ENCODE measurements at places on chromosomes 4 and X.

- DNase-seq, result no peak
Observed at GRCh38 chr4:56840559-56840958, 19.1 kb upstream of the SPINK2 start.

DNA sequence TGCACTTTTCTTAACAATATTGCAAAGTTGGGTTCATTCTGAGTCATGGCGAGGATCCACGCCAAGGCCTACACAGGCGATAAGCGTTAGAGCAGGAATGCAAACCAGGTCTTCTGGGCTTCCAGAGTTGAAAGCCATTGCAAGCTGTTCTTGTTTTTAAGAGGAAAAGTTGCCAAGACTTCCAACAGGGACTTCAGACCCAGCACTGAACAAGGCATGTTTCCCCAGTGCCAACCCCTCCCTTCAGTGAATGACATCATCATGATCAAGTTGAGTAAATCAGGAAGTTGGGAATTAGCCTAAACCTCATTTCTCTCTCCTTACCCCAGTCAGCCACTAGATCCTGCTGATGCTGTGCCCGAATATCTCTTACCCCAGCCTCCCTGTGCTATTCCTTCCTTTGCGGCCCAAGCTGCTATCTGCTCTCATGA lies 355.1 kb downstream of the HS3ST1 start:
- DNase-seq, result peak; percentile 85

DNA sequence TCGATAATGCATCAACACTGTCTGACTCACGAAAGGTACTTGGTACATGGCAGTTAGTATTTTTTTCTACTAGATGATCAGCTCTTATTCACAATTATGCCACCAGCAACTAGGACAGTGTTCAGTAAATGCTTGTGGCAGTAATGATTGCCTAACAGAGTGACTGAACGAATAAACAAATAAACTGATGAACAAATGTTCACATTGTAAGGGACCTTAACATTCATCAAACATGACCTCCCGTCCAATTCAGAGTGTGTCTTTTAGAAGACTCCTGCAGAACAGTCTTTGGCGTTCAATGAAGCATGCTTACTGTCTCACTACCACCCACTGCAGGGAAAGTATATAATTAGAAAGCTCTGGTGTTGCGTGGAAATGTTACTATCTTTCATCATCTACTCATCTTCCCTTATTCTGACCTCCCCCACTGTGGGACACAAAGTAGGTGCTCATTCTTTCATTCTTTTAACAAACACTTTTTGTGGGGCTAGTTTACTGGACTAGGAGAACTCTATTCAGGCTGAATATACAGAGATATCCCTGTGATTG lies 319.3 kb downstream of the RAB28 start:
- no peak for DNase-seq

GRCh38 chr4:66273110-66273509 lies 602.8 kb upstream of the EPHA5 start:
- no peak for DNase-seq

DNA sequence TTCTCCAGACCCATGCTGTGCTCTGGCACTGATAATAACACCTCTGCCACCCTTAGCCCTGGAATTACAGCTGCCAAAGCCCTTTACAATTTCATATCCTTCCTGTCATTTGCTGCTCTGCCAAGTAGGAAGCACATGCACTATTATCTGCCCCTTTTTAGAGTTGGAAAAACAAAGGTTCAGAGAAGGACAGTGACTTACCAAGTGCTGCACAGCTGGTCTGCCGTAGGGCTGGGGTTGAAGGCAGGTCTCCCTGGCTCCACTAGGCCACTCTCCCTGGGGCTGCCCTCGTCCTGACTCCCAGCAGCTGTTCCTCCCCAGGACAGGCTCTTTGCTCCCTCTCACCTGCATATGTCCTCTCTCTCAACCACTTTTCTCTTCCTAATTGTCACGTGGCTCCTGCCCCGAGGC lies 73.4 kb downstream of the ANAPC4 start:
- DNase-seq, result no peak

DNA sequence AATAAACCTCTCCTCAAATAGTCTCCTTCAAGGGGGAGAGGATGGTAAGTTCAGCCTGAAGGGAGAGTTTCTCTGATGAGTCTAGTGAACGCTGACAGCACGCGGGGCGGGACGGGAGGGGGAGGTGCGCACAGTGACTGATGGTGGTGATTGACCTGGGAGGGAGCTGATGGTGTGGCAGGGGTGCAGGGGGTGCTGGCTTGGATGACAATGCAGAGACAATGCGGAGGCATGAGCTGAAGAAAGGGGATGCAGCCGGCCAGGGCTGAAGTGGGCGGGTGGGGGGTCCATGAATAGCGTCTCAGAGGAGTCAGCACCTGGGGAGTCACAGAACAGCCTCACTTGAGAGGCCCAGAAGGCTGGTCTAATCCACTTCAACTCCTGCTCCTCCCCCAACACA lies 142.5 kb upstream of the PJA1 start:
- DNase-seq, result no peak

GRCh38 chr4:164989471-164989870 lies 12.0 kb upstream of the TRIM61 start:
- DNase-seq, result no peak

DNA sequence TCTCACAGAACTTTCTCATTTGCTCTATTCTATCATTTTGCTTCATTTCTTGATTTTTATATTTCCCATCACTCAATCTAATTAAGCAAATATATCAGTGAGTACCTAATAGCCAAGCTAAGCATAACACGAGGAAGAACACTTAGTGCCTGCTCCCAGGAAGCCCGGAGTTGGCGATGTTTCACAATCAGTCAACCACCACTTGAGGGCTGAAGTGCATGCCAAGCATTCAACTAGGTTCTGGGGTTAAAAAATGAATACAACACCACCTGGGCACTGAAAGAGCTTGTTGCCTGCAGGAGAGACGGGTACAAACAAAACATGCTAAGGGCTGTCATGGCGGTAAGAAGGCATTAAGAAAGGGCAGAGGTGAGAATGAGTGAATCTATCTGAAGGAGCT lies 47.5 kb downstream of the UCHL1 start:
- no peak for DNase-seq

DNA sequence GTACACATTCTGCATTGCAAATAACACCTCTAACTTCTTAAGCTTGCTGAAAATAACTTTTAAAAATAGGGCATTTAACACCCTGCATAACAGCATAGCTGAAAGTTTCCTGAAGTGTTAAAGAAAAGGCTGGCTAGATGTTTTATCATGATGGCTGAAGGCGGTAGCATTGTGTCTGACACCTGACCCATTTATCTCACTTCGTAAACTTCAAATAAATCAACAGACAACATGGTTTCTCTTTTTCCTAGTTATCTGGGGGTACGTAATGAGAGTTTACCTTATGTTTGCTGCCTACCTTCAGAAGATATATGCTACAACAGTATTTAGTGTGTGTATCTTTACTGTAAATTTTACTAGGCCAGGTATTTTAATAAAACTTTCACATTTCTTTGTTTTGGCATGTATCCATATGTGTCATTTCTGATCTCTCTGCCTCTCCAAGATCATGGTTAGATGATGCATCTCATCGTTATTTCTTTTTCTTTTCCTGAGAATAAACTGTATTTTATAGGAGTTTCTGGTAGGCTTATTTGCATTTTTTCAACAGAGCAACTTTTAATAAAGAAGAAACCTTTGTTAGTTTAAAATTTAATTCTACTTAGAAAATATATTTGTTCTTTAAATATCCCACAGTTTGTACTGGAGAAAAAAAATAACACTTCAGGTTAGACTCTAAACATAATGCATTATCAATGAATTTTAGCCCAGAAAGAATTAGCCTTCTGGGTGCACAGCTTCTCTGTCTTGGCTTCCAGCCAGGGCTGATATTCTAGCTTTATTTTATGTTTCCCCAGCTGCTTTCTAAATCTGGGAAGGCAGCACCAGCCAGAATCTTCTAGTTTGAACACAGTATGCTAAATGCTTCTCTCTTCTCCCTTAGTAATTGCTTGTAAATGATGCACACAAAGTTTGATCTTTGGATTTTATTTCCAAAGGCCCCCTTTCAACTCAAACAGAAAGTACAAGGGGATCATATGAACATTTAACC lies 2.9 kb downstream of the NDST4 start:
- no peak for DNase-seq

DNA sequence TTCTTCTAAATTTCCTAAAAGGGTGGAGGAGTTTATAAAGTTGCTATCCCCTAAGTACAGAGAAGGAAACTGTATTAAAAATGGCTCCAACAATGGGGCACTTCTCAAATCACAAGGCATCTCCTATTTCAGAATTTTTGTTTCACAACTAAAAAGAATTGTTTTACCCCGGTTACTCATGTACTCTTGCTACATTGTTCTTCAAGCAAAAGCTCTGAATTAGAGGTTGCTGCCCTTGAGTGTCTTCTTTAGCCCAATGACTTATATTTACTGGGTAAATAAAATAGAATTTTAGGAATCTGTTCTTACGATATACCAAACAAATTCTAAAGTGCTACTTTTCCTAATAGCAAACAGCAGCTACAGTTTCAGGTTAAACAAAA lies 67.5 kb downstream of the PPEF2 start:
- DNase-seq, result no peak
